ENCODE measurements at places on chromosomes 7 and 10.

- H3K36me3 ChIP-seq, result no peaks in the 10 kb centered on the region
- no peaks in the 10 kb centered on the region for H3K27me3 ChIP-seq
Measured at GRCh38 chr7:151202836-151203235, 7.5 kb downstream of the H2BK1 start.

DNA sequence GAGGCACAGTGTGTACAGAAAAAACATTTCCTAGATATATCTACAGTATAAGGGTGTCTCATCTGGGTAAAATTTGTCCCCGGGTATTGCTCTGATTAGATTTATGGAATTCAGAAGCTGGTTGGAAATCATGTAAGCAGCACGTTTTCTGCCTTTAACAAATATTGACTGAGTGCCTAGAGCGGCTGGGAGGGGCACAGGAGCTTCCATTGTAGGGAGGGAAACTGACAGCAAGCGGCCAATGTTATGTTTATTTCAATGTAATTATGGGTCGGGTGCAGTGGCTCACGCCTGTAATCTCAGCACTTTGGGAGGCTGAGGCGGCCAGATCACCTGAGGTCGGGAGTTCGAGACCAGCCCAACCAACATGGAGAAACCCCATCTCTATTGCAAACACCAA is 4.4 kb upstream of the RFC2 start:
- no peaks in the 10 kb centered on the region for H3K27me3 ChIP-seq
- no peaks in the 10 kb centered on the region for H3K36me3 ChIP-seq
- H3K27ac ChIP-seq, result no peak overlapping the region
- no peak for DNase-seq
- H3K4me1 ChIP-seq, result peaks cover 15% of the 10 kb centered on the region
- no peak overlapping the region for H3K4me3 ChIP-seq

- H3K36me3 ChIP-seq, result peaks cover 2% of the 10 kb centered on the region
- H3K4me1 ChIP-seq, result peaks cover 24% of the 10 kb centered on the region
- no peak overlapping the region for H3K27ac ChIP-seq
- peaks cover 27% of the 10 kb centered on the region for H3K27me3 ChIP-seq
- H3K4me3 ChIP-seq, result peak overlapping the region; percentile 47
Measured at GRCh38 chr10:22321924-22322640, 1.2 kb downstream of the BMI1 start.

GRCh38 chr10:62457598-62457997 is 83.4 kb downstream of the ZNF365 start:
- H3K4me3 ChIP-seq, result no peak overlapping the region
- H3K4me1 ChIP-seq, result peaks cover 19% of the 10 kb centered on the region

- no peak overlapping the region for H3K27ac ChIP-seq
- no peaks in the 10 kb centered on the region for H3K27me3 ChIP-seq
- DNase-seq, result no peak
- H3K36me3 ChIP-seq, result peaks cover 30% of the 10 kb centered on the region
- H3K4me1 ChIP-seq, result no peaks in the 10 kb centered on the region
- no peak overlapping the region for H3K4me3 ChIP-seq
Measured at GRCh38 chr10:5960070-5960972, 17.0 kb downstream of the IL15RA start.

DNA sequence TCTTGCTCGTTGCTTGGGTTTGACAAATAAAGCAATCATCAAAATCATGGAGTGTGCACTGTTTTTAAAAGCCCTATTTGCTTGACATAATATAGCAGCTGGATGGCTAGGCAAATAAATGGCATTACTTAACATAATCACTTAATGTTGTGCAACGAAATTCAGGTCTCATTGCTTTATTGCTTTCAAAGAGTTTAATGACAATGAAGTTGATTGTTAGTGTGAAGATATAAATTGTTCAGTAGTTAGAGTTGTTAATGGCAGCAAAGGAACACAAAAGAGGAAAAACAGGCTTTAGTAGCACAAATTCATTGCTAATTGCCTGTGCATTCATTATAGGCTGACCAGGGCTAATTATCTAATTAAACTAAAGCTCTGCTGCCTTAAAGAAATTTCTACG is 7.6 kb upstream of the ADO start:
- H3K36me3 ChIP-seq, result no peaks in the 10 kb centered on the region
- H3K4me1 ChIP-seq, result no peaks in the 10 kb centered on the region
- DNase-seq, result no peak
- no peak overlapping the region for H3K27ac ChIP-seq
- H3K27me3 ChIP-seq, result peaks cover 8% of the 10 kb centered on the region

GRCh38 chr7:156096771-156097538 is 284.7 kb upstream of the SHH start:
- H3K4me1 ChIP-seq, result no peaks in the 10 kb centered on the region
- no peak overlapping the region for H3K4me3 ChIP-seq
- no peaks in the 10 kb centered on the region for H3K36me3 ChIP-seq
- H3K27ac ChIP-seq, result no peak overlapping the region
- DNase-seq, result no peak

DNA sequence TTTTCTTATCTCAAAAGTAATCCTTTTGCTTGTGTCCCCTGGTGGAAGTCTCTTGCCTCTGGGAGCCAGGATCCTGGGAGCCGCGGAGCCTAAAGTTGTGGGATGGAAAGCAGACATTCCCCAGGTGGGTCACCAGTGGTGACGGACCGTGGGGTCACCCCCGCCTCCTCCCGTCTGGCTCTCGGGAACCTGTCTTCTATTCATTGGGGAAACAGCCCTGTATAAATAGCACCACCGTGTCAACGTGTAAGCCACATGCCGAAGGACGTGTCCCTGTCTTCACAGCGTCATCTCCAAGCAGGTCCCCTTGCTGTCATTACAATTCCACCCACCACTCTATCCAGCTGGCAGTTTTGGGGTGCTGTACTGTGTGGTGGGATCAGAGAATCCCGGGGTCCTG is 87.5 kb downstream of the ELFN1 start:
- H3K4me1 ChIP-seq, result peaks cover 7% of the 10 kb centered on the region
- H3K4me3 ChIP-seq, result no peak overlapping the region
- no peak for DNase-seq
- H3K27me3 ChIP-seq, result peaks cover 2% of the 10 kb centered on the region
- H3K36me3 ChIP-seq, result no peaks in the 10 kb centered on the region
- H3K27ac ChIP-seq, result no peak overlapping the region

GRCh38 chr7:17584822-17585221 is 286.4 kb downstream of the AHR start:
- no peak for DNase-seq
- no peak overlapping the region for H3K27ac ChIP-seq
- H3K27me3 ChIP-seq, result no peaks in the 10 kb centered on the region
- no peaks in the 10 kb centered on the region for H3K4me1 ChIP-seq
- H3K4me3 ChIP-seq, result no peak overlapping the region

DNA sequence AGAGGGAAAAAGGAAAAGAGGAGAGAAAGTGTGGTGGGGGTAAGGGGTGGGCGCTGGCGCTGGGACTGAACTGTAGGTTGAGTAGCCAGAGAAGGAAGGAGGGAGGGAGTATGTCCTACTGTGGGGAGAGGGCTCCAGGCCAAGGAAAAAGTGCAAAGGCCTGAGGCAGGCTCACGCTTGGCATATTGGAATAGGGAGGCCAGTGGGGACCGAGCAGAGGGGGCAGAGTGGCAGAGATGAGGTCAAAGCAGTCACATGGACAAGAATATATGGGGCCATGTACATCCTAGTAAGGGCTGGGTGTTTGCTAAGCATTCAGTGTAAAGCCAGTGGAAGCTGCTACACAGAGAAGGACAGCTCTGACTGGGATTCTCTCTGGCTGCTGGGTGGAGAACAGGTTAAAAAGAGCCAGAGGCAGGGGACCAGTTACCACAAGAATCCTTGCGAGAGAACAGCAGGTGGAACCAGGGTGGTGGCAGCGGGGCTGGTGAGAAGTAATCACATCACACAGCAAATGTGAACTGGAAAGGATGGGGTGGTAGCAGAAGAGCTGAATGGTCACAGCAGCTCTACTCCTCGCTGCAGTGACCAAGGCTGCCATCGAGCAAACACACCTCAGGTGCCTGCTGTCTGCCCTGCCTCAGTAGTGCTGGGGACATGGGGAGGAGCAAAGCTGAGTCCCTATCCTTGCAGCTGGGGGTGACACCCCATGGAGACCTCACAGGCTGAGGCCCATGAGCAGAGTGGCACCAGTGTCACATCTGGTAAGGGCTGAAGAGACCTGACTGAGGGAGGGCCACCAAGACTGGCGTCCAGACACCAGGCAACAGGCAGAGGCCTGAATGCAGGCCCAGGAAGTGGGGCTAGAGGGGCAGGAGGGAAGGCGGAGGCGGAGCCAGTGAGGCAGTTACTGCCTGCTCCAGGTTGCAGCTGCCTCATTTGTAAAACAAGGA is 39.5 kb downstream of the FAM53B start:
- peak; percentile 42 for DNase-seq
- H3K4me3 ChIP-seq, result no peak overlapping the region
- no peaks in the 10 kb centered on the region for H3K27me3 ChIP-seq
- peaks cover 98% of the 10 kb centered on the region for H3K4me1 ChIP-seq

- H3K27ac ChIP-seq, result no peak overlapping the region
- no peaks in the 10 kb centered on the region for H3K36me3 ChIP-seq
- no peak overlapping the region for H3K4me3 ChIP-seq
- peaks cover 3% of the 10 kb centered on the region for H3K4me1 ChIP-seq
Measured at GRCh38 chr7:33644489-33644888, 260.9 kb upstream of the BMPER start.

DNA sequence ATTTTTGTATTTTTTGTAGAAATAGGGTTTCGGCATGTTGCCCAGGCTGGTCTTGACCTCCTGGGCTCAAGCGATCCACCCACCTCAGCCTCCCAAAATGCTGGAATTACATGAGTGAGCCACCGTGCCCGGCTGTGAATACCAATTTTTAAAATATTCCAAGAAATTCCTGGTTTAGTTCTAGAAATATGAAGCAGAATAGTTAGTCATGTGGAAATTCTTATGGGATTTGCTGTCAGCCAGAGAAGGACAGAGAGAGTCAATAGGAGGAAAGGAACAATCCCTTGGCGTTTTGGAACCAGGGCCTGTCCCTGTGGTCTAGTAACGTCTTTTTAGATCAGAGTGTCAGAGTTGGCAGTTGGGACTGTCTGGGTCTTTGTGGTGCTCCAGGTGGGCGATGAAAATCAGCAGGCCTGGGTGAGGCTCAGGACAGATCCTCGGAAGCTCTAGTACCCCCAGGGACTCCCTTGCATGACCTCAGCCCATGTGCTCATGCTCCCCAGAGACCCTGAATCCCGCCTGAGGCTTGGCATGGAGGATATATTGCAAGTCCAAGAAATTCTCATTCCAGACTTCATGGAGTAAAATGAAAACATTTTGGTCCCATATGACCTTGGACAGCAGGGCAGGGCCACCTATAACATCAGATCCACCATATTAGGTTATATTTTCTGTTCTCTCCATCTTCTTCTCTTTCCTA is 7.8 kb downstream of the NODAL start:
- DNase-seq, result no peak
- peaks cover 7% of the 10 kb centered on the region for H3K36me3 ChIP-seq
- H3K4me3 ChIP-seq, result no peak overlapping the region
- peaks cover 11% of the 10 kb centered on the region for H3K4me1 ChIP-seq

GRCh38 chr7:44466300-44467216 is 23.9 kb downstream of the NUDCD3 start:
- DNase-seq, result no peak
- H3K36me3 ChIP-seq, result peaks cover 17% of the 10 kb centered on the region
- H3K27me3 ChIP-seq, result no peaks in the 10 kb centered on the region
- H3K27ac ChIP-seq, result no peak overlapping the region

DNA sequence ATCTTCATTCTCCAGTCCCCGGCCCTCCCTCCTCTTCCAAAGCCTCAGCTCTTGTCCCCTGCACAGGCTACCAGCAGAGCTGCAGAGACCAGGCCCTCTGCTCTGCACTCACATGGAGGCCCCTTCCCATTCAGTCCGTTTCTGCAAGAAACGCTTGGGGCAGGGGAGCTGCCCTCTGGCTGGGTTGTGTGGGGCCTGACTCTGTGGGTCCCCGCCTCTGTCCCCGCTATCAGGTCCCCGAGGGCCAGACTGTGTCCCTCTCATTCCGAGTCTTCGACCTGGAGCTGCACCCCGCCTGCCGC is 1.5 kb downstream of the PCOLCE start:
- H3K36me3 ChIP-seq, result no peaks in the 10 kb centered on the region
- no peak for DNase-seq
- peak overlapping the region; percentile 86 for H3K27ac ChIP-seq
- peak overlapping the region; percentile 53 for H3K4me3 ChIP-seq

DNA sequence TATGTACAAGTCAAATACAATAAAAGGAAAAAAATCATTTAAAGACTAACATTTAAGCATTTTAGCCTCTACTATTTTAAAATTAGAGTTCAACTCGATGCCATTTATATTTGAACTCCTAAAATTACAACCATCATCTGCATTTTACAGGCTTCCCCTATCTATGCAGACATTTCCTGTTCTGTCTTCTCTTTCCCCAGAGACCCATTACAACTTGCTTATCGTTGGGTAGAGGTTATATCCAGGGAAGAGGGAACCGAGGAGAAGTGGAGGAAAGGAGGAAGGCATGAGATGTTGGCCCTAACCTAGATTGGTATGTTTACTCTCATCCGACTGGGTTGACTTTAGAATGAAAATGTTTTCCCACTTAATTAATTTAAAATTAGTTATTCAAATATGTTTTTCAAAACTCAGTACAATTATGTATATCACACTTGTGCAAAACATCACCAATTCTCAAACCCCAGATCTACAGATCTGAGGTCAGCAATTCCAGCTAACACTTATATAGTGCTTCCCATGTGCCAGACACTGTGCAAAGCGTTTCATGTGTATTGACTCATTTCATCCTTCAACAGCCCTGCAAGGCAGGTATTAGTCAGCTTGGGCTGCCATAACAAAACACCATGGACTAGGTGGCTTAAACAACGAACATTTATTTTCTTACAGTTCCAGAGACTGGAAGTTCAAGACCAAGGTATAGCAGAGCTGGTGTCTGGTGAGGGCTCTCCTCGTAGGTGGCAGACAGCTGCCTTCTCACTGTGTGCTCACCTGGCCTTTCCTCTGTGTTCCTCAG is 27.3 kb upstream of the HERPUD2 start:
- no peak overlapping the region for H3K27ac ChIP-seq
- H3K27me3 ChIP-seq, result no peaks in the 10 kb centered on the region
- H3K36me3 ChIP-seq, result no peaks in the 10 kb centered on the region

- no peak overlapping the region for H3K4me3 ChIP-seq
- H3K36me3 ChIP-seq, result no peaks in the 10 kb centered on the region
- no peak for DNase-seq
- no peaks in the 10 kb centered on the region for H3K27me3 ChIP-seq
- peaks cover 4% of the 10 kb centered on the region for H3K4me1 ChIP-seq
Measured at GRCh38 chr10:3926675-3927525, 141.9 kb upstream of the KLF6 start.

DNA sequence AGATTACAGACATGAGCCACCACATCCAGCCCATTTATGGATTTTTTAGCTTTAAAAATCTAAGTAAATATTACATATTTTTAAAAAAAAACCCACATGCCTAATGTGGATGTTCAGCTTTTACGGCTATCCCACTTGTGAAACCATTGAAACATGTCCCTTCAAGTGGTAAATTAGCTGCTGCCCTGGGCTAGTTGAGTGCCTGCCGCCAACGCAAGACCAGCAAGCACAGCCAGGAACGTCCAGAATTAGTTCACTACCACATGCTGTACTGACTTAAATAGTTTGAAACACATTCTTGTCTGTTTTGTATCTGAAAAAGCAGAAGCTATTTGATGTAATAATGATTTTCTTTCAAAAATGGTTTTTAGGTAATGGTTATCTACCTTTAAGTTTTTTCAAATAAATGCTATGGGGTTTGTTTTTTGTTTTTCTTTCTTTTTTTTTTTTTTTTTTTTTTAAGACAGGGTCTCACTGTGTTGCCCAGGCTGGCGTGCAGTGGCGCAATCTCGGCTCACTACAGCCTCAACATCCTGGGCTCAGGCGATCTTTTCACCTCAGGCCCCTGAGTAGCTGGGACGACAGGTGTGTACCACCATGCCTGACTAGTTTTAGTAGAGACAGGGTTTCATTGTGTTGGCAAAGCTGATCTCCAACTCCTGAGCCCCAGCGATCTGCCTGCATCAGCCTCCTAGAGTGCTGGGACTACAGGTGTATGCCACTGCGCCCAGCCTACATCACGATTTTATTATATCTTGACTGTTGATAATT is 57.0 kb downstream of the KLRG2 start:
- peaks cover 20% of the 10 kb centered on the region for H3K36me3 ChIP-seq
- no peak overlapping the region for H3K27ac ChIP-seq
